ENCODE measurements at places on chromosomes 2 and 18.

DNA sequence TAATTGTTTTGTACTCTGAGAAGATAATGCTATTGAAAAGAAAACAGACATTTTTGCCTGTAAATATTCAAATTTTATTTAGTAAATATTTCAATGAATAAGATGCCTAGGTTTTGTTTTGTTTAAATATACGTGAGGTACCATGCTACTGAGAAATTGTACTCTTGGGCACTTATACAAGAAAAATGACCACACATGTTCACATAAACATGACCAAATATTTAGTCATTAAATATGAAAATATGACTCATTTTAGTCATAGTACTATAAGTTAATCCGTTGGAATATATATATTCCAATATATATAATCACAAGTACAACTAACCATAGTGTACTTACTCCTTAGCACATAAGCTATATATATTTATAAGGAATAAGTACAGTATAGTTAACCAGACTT, 56.7 kb upstream of the ZNF804A start:
- DNase-seq, result no peak

DNA sequence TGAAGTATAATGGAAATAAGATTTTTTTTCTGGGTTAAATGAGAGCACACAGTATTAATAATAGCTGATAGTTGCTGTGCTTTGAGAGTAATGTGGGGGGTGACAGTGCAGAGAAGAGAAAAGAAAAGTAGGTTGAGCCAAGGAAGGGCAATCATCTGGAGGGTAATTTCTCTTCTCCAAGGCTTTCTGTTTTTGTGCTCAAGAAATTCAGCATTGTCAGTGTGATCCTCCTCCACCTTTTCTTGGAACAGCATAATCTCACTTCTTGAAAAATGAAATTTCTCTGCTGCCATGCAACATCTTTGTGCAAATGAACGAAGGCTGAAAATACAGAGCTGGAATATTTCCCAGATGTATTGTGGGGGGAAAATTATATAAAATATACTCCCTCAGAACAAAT, 673.1 kb downstream of the LRRTM4 start:
- no peak for DNase-seq

DNA sequence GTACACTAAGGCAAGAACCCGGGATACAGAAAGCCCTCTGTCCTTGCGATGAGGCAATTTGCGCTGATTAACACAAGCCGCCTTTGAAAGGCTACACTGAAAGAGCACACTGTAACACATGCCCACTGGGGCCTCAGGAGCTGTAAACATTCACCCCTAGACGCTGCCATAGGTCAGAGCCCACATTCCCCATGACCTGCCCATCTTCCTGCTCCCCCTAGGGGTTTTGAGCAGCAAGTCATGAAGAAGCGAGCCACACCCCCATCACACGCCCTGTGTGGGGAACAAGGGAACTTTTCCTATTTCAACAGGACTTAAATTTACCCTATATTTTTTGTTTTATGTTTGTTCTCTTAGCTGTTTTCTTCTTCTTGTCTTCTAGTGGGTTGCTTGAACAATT, 47.8 kb upstream of the SLC4A10 start:
- DNase-seq, result no peak

DNA sequence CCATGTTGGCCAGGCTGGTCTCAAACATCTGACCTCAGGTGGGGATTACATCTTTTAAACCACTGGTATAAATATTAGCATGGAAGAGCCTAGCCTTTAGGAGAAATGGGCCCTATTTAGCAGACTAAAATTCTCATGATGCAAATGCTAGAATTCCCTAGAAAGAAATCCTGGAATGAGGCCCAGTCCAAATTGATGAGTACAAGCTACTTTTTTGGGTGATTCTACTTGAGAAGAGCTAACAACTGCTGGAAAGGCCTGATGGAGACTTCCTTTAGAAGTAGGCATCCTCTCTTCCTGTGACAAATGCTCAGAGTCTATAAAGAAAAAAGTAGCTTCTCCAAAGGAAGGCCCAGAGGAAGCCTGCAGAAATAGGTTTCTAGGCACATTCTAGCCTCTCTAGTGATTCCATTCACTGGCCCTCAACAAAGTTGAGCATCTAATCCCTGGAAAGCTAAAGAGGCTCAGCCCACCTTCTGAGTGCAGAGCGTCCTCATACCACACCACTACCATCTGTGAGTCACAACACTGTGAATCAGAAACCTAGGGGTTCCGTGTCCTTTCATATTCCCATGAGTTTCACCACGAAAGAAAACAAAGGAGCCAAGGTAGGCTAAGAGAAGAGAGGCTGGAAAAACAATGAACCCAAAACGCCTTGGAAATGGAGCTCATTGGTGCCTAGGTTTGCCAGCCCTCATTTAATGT, 183.1 kb downstream of the C1D start:
- no peak for DNase-seq

DNA sequence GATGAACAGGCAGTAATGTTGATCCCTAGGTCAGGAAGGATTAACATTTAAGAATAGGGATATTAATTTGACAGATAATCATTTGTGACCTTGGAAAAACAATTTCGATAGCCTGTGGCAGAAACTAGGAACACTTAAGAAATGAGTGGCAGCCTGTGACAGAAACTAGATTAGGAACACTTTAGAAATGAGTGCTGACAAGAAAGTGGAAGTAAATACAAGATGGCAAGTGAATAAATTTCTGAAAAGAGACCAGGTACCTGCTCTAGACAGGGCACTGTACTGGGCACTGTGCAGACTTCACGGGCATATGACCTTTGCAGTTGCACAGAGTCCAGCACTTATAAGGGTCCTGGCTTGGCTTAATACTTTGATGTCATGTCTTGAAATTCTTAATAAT, 5.5 kb upstream of the HNRNPA3 start:
- no peak for DNase-seq

DNA sequence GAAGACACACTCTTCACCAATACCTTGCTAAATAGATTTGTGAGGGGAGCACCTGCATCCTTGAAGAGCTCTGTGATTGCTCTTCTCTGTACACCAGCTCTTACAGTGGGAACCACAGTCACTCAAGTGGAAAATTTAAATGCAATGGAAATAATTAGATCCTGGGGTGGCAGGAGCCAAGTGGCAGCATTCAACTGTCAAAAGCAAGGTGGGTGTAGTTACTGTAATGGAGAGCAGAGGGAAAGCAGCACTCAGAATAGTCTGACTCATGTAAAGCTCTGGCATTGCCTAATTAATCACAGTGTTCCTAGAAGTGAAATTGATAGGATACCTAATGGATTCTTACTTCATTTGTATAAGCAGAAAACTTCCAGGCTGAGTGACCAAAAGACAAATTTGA, 245.8 kb downstream of the KCNE4 start:
- DNase-seq, result no peak
